ENCODE measurements at places on chromosomes 5 and 9.

GRCh38 chr5:145619806-145620310 is 215.3 kb downstream of the PRELID2 start:
- DNase-seq: no peak

- DNase-seq: no peak
Measured at GRCh38 chr5:15951126-15951525, 228.5 kb downstream of the MARCHF11 start.

- no peak for DNase-seq
Measured at GRCh38 chr5:85538362-85538761, 1079.4 kb upstream of the COX7C start.

- no peak for DNase-seq
Measured at GRCh38 chr9:87778996-87779395, 53.1 kb downstream of the CTSL start.

DNA sequence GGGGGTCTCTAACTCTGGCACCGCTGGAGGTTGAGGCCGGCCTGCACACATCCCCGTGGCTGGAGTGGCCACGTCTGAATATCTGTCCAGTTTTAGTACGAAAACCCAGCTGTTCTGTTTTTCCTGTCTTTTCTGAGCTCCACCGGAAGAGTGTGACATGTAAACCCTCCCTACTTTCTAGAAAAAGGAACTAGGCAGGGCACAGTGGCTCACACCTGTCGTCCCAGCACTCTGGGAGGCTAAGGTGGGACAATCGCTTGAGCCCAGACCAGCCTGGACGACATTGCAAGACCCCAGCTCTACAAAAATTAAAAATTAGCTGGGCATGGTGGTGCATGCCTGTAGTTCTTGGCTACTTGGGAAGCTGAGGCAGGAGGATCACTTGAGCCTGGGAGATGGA is 8.2 kb upstream of the PHYKPL start:
- no peak for DNase-seq

- no peak for DNase-seq
Measured at GRCh38 chr9:69899491-69899890, 78.9 kb downstream of the CFAP95 start.

DNA sequence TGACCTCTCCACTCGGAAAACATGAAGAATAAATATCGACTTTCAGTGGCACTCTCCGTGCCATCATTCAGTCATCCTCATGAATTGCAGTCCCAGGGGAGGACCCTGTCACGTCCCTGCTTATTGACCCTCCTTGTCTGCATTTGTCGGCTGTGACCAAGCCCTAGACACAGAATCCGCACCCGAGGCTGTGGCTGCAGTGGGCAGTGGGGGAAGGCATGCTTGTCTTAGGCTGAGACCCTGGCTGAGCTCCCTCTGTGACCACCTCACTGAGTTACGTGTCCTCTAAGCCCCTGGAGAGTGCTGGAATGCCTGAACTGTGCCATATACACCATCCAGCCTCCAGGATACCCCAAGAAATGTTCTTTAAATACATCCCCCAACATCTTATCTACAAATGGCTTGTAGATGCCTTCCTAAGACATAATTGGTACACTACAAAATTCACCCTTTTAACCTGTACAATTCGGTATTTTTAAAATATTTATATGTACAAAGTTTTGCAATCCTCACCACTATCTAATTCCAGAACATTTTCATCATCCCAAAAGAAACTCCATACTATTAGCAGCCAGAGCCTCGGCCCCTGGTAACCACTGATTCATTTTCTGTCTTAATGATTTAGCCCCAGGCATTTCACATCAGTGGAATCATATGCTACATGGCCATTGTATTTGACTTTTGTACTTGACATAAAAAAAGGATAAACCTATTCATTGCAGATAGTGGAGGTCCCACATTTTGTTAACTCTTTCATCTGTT is 80.8 kb upstream of the ICE1 start:
- DNase-seq: no peak

DNA sequence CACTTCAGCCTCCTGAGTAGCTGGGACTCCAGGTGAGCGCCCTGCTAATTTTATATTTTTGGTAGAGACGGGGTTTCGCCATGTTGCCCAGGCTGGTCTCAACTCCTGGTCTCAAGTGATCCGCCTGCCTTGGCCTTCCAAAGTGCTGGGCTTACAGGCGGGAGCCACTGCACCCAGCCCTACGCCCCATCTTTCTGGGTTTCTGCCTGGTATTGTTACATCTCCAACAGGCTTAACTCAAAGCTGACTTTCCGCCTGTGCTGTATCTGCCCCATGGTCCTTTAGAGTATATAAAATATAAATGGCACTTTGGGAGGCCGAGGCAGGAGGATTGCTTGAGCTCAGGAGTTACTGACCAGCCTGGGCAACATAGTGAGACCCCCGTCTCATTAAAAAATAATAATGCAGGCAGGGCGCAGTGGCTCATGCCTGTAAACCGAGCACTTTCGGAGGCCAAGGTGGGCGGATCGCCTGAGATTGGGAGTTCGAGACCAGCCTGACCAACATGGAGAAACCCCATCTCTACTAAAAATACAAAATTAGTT is 36.5 kb upstream of the GLDC start:
- DNase-seq: no peak

- no peak for DNase-seq
Measured at GRCh38 chr9:71681104-71681707, 87.1 kb downstream of the CEMIP2 start.

DNA sequence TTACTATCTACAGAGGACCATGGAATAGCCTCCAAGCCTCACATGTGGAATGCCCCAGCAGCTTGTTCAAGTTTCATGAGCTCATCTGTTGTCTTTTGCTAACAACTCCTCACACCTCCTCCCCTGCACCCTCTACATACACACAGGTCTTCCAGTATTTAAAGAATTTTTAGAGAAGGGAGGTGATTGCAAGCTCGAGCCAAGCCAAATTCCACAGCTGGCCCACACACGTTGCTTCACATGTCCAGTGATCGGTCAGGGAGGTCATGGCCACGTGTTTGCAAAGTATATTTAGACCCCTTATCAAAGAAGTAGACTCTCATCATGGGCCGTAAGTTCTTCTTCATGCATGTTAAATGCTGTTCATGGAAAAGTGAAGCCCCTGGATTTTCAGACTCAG is 281.7 kb downstream of the OSTF1 start:
- no peak for DNase-seq

GRCh38 chr9:86054695-86055094 is 44.7 kb downstream of the GOLM1 start:
- DNase-seq: no peak

- no peak for DNase-seq
Measured at GRCh38 chr9:129781131-129781530, 21.9 kb upstream of the TOR1B start.

- DNase-seq: peak; percentile 88
Measured at GRCh38 chr9:126722252-126722921, 82.5 kb upstream of the ZBTB43 start.

DNA sequence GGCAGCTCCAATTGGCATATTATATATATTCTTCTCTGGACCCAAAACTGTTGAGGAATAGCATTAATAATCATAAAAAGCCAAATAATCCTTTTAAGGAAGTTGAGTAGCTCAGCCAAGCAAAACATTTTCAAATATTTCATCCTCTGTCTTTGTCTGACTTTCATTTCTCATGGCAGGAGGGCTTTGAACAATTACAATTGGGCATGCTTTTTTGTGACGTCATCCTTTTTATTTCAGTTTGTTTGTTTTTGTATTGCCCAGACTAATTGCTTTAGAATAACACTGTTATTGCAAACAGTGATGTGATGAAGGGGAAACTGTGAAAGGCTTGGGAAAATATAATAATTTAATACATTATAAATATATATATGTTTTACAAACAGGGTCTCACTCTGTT is 65.2 kb upstream of the MAP1B start:
- no peak for DNase-seq

- DNase-seq: no peak
Measured at GRCh38 chr9:81871695-81872094, 56.5 kb upstream of the SPATA31D4 start.

DNA sequence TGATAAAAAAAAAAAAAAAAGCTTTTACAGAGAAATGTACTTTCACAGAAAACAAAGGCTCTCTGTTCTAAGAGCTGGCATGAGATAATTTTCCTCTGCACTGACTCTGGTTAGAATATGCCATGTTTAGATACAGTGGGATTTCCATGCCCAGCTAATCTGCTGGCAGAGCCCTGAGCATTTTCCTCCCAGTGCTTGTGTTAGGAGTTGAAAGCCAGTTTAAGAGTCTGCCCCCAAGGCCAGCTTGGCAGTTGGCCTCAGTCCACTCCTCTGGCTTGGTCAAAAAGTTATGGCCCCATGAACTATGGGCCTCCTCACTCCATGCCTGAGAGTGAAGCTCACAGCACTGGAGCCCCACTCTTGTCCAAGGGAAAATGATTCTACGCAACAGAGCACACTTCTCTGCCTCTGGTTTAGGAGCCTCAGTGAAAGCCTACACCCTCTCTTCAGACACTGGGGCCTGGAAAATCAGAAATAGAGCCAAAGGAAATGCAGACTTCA is 21.9 kb downstream of the MOCS2 start:
- no peak for DNase-seq

DNA sequence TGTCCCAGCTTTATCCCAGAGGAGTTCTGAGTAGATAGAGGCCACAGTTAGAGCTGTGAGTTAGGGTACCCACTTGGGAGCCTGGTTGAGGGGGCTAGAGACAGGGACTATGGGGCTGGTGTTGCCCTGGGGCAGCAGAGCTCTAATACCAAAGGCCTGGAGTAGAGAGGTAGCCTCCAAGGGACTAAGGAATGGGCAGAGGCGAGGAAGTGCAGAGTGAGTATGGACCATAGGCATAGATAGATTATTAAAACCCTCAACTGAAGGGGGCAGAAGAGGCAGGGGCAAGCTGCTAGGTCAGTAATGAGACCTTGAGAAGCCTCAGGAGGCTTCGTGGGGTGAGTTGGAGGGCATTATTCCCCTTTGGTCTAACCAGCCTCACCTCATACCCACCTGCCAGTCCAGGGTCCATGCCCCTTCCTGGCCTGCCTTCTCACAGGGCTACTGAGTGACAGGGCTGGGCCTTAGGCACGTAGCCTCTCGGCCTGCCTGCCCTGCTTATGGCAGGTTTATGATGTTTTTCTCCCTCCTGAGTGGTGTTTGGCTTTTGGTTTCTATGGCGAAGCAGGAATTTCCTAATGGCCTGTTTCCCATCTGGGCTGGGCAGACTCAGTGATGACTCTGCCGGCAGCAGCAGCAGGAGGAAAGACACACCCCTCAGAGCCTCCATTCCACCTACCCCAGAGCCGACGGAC is 8.0 kb downstream of the PDLIM4 start:
- DNase-seq: no peak

DNA sequence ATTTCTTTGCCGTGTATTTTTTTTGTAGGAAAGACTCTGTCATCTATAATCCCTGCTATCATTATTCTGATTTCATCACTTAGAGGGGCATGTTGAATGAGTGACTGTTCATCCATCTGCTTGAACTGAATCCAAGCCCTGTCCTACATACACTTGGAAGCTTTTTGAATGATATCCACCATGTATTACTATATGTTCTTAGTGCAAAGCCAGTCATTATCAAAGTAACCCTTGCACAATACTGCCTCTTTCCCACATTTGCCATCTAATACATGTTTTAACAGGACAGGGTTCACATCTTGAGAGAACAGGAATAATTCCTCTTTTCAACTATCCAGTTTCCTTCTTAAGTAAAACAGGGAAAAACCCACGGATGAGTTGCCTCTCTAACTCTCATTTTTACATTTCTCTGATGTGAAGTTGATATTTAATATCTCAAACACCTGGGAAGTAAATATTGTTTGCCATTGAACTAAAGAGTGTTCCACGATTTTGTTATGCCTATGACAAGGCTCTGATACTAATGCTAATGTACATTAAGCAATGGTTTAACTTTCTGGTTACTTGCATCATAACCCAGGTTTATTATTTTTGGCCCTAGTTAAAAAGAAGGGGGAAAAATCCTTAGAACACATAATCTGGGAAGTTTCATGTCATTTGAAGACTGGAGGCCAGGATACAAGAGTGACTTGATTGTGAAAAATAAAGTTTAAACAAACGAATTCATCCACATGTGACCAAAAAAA is 103.7 kb upstream of the TARS1 start:
- no peak for DNase-seq

GRCh38 chr9:84955971-84956370 is 286.4 kb downstream of the NTRK2 start:
- no peak for DNase-seq

DNA sequence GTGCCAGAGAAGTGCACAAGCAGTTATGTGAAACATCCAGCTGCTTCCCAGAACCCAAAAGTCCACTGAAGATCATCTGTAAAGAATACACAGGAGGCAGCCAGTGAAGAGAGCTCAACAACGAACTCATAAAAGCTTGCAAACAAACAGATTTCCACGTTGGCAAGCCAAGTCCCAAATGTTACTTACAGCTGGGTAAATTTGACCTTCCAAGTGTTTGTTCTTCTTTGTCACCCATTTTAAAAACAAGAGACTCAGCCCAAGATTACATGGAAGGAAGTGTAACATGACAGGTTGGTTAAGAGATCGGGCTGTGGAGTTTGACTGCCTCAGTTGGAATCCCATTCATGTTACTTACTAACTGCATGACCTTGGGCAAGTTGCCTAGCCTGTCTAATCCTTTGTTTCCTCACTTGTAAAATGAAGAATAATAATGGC is 174.9 kb upstream of the PAPPA start:
- no peak for DNase-seq

- DNase-seq: no peak
Measured at GRCh38 chr5:45532826-45533624, 163.2 kb downstream of the HCN1 start.

- no peak for DNase-seq
Measured at GRCh38 chr5:75571547-75571946, 39.7 kb upstream of the ANKDD1B start.

DNA sequence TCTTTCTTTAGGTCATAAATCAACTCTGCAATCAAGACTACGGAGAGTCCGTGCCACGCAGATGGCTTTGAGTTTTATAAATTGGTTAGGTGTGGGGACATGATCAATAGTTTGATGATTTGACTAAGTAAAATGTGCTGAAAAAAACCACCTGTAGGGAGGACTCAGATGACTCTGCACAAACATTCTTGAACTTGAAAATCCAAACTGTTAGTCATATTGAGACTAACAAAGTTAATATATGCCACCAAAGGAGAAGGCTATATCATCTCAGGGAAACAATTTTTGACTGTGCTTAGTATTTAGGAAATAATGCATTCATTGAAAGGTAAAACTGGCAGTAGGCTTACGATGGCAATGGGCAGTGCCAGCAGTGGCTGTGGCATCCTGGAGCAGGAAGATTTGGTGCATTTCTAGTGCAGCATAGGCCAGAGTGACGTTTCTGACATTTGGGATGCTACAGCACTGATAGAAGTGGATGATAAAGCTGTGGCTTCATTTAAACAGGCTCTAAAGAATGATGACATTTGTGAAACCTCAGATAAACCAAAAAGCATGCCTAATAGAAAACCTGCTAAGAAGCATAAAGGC is 291.1 kb downstream of the MLLT3 start:
- DNase-seq: no peak

GRCh38 chr5:80054682-80055081 is 19.5 kb downstream of the THBS4 start:
- DNase-seq: no peak

GRCh38 chr5:95283761-95284571 is 928 bp downstream of the MCTP1 start:
- DNase-seq: no peak

All from stimulated activated CD8-positive, alpha-beta memory T cell treated with anti-CD3 and anti-CD28 coated beads, Interleukin-2, amount 100 ng/mL, for 1 hour (primary cell).